ENCODE measurements at places on chromosomes 3 and 15.

- no peak for DNase-seq
Observed at GRCh38 chr3:38222032-38222634, 43.5 kb upstream of the SLC22A13 start.

- DNase-seq: no peak
Observed at GRCh38 chr3:112979244-112979832, 4.4 kb upstream of the CD200R1 start.

- DNase-seq: no peak
Observed at GRCh38 chr3:18562364-18563154, 137.4 kb upstream of the SATB1 start.

DNA sequence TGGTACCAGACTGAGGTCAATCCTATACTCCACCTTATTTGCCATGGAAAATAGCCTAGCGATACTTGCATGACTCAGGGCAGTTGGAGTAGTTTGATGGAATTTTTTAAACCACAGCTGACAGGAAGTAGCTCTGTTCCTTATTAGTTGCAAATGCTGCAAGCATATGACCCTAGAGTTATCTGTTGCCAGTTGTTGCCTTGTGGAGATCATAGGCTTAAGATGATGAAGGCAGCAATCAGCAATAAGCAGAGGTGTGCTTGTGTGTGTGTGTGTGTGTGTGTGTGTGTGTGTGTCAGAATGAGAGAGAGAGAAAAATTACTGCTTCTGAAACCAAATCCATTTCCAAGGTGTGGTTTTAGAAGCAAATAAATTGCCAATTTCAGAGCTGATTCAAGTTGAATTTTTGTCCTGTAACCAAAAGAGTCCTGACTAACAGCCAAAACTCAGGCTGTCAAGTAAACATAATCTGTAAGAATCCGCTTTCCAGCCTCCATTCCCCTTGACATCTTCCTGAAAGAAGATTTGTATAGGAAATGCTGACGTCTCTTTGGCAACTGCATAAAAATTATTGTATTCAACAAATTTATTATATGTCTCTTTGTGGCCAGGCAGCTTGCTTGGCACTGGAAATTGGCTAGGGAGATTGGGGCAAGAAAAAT is 141.2 kb downstream of the SERPINI1 start:
- no peak for DNase-seq

GRCh38 chr15:99124641-99125040 is 19.8 kb downstream of the SYNM start:
- no peak for DNase-seq

DNA sequence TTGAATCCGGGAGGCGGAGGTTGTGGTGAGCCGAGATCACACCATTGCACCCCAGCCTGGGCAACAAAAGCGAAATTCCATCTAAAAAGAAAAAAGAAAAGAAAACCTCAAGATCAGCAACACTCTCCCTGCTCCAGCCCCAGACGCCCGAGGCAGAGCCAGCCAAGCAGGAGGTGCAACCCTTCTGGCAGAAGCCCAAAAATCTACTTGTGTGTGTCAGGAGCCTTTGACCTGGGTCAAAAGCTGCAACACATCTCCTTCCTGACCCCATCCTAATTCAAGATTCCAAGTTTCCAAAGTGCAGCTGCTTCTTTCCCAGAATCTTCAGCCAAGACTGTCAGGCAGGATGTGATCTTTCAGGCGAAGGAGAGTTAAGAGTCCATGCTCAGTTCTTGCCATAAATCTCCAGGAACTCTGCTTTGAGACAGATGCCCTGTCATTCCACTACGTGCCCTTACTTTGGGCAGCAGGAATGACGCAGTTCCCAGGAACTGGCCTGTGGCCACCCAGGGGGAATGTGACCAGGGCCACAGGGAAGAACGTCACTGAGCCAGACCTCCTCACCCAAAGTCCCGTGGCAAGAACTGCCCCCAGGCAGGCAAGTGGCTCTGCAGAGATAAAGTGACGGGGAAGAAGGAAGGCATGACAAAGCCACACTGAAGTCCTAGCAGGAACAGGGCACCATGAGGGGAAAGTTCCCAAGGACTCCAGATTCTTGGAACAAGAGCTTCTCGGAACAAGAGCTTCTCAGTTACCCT is 39.4 kb downstream of the SH3BP5 start:
- no peak for DNase-seq

DNA sequence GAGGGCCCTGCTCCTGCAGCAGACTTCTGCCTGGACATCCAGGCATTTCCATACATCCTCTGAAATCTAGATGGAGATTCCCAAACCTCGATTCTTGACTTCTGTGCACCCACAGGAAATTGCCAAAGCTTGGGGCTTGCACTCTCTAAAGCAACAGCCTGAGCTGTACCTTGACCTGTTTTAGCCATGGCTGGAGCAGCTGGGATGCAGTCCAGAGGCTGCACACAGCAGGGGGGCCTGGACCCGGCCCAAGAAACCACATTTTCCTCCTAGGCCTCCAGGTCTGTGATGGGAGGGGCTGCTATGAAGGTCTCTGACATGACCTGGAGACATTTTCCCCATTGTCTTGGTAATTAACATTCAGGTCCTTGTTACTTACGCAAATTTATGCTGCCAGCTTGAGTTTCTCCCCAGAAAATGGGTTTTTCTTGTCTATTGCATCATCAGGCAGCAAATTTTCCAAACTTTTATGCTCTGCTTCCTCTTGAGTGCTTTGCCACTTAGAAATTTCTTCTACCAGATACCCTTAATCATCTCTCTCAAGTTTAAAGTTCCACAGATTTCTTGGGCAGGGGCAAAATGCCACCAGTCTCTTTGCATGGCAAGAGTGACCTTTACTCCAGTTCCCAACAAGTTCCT is 11.8 kb upstream of the MYO5A start:
- DNase-seq: no peak

- DNase-seq: no peak
Observed at GRCh38 chr15:52417521-52417920, 111.2 kb downstream of the MYO5A start.

- no peak for DNase-seq
Observed at GRCh38 chr3:132641837-132642538, 17.6 kb downstream of the ACAD11 start.

DNA sequence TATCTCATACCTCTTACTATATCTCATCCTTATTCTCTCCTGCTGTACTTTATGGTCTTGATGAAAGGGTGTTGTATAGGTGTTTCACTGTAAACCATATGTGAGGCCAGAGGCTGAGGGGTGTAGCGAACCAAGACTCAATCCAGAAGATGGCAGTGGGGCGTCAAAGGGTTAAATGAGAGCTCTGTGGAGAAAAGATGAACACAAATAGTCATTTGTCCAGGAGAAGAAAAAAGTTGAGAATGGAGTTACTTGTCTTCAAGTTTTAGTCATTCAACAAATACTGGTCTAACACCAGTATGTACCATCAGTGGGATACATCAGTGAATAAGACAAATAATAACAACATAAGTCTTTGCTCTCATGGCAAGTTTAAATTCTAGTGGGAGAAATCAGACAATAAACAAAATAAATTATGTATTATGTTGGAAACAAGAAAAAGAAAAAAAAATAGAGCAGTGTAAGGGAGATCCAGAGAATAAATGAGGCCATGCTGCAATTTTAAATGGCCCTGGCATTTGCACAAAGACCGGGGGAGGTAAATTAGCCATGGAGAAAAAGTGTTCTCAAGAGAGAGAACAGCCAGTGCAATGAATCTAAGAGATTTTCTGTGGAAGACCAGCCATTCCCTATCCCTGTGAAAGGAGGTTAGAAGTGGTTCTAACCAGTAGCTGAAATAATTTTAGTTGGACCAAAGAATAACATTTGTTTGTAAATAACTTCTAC is 77.0 kb upstream of the UMPS start:
- DNase-seq: no peak

DNA sequence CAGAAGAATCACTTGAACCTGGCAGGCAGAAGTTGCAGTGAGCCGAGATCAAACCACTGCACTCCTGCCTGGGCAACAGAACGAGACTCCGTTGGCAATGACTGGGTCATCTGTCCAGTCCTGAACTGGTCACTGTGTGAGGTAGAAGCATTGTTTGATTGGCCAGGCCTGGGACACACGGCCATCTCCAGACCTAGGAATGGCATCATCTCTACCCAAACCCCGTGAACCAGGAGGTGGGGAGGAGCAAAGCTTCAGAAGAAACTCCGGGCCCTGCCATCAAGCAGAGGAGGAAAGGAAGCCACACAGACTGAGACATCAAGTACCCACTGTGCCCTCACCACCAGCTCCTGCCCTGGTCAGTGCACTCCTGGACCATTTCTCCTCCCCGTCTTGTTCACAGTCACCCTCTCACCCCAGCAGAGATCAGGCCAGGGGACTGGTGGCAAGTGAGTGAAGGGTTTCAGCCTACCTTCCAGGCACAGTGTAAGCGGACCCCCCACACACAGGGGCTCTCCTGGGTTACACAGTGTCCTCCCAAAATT is 31.6 kb downstream of the GOLGA6L2 start:
- DNase-seq: no peak

DNA sequence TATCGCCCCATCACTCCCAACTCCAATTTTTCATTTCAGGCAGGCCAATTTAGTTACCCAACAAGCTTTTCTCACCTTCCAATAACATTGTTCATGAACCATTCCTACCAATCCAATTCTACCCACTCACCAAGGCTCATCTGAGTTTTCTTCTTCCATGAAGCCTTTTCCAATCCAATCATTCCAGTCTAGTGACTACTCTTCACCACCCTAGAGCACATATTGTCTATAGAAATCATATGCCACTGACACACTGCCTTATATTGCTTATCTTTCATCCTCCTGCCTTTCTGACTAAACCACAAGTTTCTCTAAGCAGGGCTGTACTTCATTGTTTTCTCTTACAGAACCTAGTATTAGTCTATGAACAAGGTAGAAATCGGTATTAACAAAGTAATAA is 11.4 kb downstream of the CCDC14 start:
- no peak for DNase-seq

GRCh38 chr3:113620091-113620490 is 76.4 kb downstream of the USF3 start:
- DNase-seq: no peak

- DNase-seq: no peak
Observed at GRCh38 chr15:71312731-71313460, 197.6 kb downstream of the THSD4 start.

DNA sequence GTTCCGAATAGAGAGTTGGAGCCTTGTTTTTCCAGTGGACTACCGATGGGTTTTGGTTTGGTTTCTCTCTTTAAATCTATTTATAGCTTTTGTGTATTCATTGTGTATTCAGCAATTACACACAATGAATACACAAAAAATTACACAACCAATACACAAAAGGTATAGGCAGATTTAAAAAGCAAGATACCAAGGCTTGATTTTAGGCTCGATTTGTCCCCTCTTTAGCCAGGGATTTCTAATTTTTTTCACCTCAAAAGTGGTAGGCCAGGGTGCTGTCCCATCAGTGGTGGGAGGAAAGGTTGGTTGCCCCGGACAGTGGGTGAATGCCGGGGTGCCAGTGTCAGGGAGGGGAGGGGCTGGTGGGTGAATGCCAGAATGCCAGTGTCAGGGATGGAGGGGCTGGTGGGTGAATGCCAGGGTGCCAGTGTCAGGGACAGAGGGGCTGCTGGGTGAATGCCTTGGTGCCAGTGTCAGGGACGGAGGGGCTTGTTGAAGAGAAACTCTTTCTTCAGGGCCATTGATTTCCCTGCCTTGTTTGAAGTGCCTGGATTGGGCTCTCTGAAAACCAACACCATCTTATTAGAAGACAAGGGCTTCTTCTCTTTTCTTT is 186.2 kb downstream of the GOLGA6L6 start:
- no peak for DNase-seq

All from CD8-positive, alpha-beta memory T cell (primary cell).